Peyer's patch (tissue), 4 donors: ENCODE measurements at places on chromosomes 3 and 15. TPM values are rescaled to one million over a fixed set of nuclear protein-coding genes. Genes with fewer than 3 reads are reported as not detected.

DNA sequence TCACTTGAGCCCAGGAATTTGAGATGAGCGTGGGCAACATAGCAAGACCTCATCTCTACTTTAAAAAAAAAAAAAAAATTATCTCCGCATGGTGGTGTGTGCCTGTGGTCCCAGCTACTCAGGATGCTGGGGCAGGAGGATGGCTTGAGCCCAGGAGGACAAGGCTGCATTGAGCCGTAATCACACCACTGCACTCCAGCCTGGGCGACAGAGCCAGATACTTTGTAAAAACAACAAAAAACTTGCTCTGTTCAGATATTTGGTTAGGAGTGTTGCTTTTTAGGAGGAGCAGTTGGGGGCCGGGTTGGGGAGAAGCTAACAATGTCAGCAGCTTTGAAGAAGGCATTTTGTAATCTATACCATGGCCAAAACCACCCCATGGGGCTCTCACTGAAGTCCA is 4.1 kb downstream of the GCNT3 start:
- H3K4me1 ChIP-seq: peaks cover 28% of the 10 kb centered on the region
- DNase-seq: no peak
- no peak overlapping the region for H3K4me3 ChIP-seq
- no peaks in the 10 kb centered on the region for H3K27me3 ChIP-seq
- no peaks in the 10 kb centered on the region for H3K36me3 ChIP-seq

GRCh38 chr15:36885771-36886170 is 214.6 kb downstream of the MEIS2 start:
- H3K27me3 ChIP-seq: no peaks in the 10 kb centered on the region
- no peak overlapping the region for H3K27ac ChIP-seq
- H3K36me3 ChIP-seq: no peaks in the 10 kb centered on the region
- H3K4me3 ChIP-seq: no peak overlapping the region

DNA sequence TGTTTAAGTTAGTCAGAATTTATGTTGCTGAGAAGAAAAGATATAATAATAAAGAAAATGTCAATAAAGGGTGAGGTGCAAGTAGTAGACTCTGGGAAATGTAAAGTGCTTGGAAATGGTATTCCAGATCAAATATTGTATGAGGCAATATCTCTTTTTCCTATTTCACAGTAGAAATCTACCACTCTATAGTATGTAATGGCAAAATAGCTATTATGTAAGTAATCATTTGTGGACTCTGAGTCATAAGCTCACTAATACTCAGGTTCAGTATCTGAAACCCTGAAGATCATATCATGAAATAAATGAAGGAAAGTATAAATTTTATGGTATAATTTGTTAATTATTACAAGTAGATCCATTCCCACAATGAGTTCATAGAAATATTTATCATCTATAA is 322.1 kb downstream of the PYDC2 start:
- no peak overlapping the region for H3K27ac ChIP-seq
- H3K4me3 ChIP-seq: no peak overlapping the region
- no peaks in the 10 kb centered on the region for H3K27me3 ChIP-seq
- no peak for DNase-seq

GRCh38 chr15:34682674-34683073 is 72.1 kb downstream of the GJD2 start:
- H3K4me1 ChIP-seq: no peaks in the 10 kb centered on the region
- no peak for DNase-seq
- H3K36me3 ChIP-seq: no peaks in the 10 kb centered on the region
- H3K4me3 ChIP-seq: no peak overlapping the region
- H3K27me3 ChIP-seq: no peaks in the 10 kb centered on the region

DNA sequence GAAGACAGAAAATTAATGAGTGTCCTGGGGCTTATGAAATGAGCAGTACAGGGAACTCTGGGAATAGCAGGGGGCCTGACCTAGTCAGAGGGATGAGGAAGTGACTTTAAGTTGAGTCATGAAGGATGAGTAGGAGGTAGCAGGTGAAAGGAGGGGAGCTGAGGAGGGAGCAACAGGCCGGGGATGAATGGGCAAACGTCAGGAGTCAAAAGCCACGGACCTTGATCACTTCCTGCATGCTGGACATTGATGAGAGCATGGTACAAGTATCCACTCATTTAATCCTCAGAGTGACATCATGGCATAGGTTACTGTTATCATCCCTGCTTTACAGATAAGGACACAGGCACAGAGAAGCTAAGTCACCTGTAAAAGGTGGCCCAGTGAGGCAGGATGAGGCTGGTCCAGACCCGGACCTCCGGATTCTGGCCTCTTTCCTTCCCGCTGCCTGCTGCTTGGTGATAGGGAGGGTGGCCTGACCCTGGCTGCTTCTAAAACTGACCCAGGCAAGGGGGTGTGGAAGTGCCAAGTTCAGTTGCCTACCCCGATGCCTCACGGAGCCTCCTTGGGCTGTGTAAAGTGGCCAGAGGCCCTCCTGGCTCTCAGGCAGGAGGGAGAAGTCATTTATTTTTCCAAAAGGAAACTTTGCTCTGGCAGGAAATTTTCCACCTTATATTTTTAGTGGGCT is 7.6 kb downstream of the CORO2B start:
- H3K4me1 ChIP-seq: no peaks in the 10 kb centered on the region
- H3K27me3 ChIP-seq: no peaks in the 10 kb centered on the region
- H3K27ac ChIP-seq: no peak overlapping the region
- H3K4me3 ChIP-seq: no peak overlapping the region

The GOLGA8N gene
- 12.4 TPM for total RNA-seq

The ARPIN gene
- total RNA-seq: 60.4 TPM

DNA sequence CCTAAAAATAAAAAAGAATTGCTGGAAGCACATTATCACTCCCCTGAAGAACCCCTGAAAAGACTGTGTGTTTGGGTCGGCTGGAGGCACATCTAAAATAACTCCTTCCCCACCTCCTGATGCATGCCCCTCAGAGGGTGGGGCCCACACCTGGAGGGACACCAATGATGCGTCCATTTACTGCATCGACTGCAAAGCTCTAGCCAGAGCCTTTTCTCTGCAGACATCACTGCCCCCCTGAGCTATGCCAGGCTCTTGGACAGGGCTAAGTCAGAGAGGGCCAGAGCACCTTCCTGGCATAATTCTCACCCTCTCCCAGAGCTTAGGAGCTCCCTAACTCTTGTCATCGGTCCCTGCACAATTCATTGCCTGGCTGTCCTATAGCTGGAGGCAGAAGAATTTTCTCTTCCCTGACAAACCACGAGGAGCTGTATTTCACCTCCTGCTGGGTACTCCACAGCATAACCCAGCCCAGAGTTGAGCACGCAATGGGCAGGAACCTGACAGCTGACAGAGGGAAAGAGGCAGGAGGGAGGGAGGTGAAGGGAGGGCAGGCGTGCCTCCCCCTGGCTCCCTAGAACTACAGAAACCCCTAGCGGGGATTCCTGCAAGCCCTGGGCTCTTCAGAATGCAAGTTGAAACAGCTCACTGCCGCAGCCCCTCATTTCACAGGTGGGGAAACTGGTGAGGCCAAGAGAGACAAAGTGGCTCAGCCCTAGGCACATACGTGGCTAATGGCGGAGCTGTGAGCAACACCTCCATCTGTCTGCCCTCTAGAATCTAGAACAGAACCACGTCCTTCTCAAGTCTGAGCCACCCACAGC is 46.6 kb downstream of the XXYLT1 start:
- H3K4me3 ChIP-seq: no peak overlapping the region
- no peaks in the 10 kb centered on the region for H3K36me3 ChIP-seq
- H3K27me3 ChIP-seq: no peaks in the 10 kb centered on the region

DNA sequence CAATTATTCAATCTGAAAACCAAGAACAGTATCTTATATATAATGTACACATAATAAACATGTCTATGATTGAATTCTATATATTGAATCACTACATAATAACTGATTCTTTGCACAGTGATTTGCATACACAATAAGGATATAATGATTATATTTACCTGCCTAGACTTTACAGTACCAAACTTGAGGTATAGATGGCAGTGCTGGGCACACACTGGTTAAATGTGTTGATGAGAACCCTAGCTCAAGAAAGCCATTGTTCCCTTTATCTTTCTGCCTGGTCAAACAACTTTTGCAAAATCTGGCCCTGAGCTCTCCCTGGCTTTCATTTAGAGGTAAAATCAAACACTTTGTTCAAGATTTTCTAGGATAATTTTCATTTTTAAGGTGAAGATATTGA is 697.7 kb downstream of the TUSC7 start:
- no peaks in the 10 kb centered on the region for H3K4me1 ChIP-seq
- no peaks in the 10 kb centered on the region for H3K27me3 ChIP-seq
- H3K27ac ChIP-seq: no peak overlapping the region
- DNase-seq: no peak
- H3K4me3 ChIP-seq: no peak overlapping the region

The GABRR3 gene
- not detected for total RNA-seq

- no peak overlapping the region for H3K27ac ChIP-seq
- H3K27me3 ChIP-seq: no peaks in the 10 kb centered on the region
- no peak overlapping the region for H3K4me3 ChIP-seq
- no peaks in the 10 kb centered on the region for H3K36me3 ChIP-seq
- no peaks in the 10 kb centered on the region for H3K4me1 ChIP-seq
Observed at GRCh38 chr3:21409401-21409800, 341.6 kb downstream of the ZNF385D start.

DNA sequence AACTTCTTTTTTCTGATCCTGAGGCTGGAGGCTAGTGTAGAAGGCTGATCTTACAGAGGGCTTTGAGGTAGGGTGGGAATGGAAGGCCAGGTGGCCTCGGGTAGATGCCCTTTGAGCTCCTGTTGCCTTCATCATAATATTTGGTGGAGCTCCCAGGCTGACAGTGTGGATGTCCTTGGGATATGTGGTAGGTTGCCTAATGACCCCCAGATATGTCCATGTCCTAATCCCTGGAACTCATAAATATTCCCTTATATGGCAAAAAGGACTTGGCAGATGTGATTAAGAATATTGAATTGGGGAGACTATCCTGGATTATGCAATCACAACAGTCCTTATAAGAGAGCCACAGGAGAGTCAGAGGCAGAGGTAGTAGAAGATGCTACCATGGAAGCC is 5.5 kb downstream of the ADAMTSL3 start:
- H3K4me3 ChIP-seq: no peak overlapping the region
- H3K36me3 ChIP-seq: no peaks in the 10 kb centered on the region
- no peak for DNase-seq
- no peaks in the 10 kb centered on the region for H3K4me1 ChIP-seq
- H3K27me3 ChIP-seq: no peaks in the 10 kb centered on the region

The DNAH12 gene
- not detected for total RNA-seq

DNA sequence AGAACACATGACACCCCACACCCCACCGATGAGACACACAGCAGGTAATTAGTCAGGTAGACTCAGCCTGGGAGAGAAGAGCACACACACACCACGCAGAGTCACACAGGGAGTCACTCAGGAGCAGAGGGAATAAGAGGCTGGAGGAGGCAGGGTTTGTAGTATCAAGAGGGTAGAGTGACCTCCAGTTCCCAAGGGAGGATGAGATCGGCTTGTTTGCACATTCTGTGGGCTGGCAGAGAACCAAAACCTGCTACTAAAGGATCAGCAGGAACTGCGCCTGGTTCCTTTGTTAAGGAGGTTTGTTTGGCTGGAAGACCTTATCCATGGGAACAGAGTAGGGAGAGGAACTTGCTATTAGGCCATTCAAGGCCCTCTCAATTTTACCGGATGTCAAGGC is 281.4 kb upstream of the SLCO3A1 start:
- H3K4me1 ChIP-seq: no peaks in the 10 kb centered on the region
- no peak overlapping the region for H3K27ac ChIP-seq
- DNase-seq: no peak
- H3K36me3 ChIP-seq: no peaks in the 10 kb centered on the region

DNA sequence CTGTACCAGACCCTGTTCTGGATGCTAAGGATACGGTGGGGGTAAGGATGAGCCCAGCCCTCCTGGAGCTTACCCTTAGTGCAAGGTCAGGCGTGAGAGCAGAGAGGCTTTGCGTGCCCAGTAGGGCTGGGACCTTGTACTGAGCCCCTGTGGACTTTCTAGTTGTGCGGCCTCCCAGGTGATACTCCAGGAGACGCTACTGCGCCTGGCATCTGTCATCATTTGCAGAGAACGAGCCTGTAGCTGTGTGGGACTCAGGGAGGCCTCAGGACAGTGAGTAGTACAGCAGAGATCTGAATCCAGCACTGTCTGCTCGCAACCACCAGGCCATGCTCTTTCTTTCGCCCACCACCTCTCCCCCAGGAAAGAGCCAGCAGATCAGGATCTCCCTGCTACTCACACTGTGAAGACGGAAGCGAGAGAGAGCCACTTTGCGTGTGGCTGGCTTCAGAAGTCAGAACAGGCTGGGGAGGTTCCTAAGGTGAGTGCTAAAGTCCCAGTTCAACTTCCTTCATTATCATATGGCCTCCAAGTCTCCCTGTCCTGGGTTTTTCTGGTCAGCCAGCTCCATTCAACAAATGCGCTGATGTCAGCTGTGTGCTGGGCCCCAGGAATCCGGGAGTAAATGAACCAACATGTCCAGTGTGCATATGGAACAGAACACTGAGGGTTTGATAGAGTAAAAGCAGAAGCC is 38.2 kb upstream of the ITGA11 start:
- H3K36me3 ChIP-seq: no peaks in the 10 kb centered on the region
- no peak for DNase-seq
- H3K27me3 ChIP-seq: no peaks in the 10 kb centered on the region
- no peaks in the 10 kb centered on the region for H3K4me1 ChIP-seq
- no peak overlapping the region for H3K27ac ChIP-seq
